Spinal cord (tissue), 10 donors: ENCODE measurements at places on chromosomes 6 and 20.

DNA sequence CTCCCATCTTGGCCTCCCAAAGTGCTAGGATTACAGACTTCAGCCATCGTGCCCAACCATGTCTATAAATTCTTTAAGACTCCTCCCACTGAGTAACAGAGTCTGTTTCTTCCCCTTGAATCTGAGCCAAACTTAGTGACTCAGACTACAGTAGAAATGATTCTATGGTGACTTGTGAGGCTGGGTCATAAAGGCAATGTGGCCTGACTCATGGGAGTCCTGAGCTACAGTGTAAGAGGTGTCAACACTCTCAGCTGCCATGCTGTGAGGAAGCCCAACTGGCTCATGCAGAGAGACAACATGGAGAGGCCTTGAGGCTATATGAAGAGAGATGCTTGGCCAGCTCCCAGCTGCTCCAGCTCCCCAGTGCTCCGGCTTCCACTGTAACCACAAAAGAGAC is 5.2 kb upstream of the NRSN2 start:
- DNase-seq = no peak

- no peak for DNase-seq
These were observed 22.6 kb downstream of the ENTPD6 start for GRCh38 chr20:25218109-25218486.

DNA sequence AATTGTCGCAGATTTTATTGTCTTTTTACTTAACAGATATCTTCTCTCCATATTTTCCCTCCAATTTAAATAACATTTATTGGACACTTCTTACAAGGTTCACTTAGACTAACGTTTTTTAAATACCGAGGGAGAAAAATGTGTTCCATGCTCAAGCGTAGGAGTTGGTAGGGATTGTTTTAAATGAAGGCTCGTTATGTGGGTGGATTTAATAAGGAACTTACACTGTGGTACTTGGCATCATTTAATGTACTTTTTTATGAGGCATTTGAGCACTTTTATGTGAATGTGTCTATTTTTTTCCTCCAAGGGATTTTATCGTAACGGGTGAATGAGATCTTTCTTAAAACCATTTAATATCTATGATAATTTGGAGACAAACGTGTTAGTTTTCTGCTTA is 125.0 kb upstream of the MTHFD1L start:
- DNase-seq = peak; percentile 81

- DNase-seq = peak; percentile 4
These were observed 147.5 kb upstream of the TCF21 start for GRCh38 chr6:133741375-133741861.

DNA sequence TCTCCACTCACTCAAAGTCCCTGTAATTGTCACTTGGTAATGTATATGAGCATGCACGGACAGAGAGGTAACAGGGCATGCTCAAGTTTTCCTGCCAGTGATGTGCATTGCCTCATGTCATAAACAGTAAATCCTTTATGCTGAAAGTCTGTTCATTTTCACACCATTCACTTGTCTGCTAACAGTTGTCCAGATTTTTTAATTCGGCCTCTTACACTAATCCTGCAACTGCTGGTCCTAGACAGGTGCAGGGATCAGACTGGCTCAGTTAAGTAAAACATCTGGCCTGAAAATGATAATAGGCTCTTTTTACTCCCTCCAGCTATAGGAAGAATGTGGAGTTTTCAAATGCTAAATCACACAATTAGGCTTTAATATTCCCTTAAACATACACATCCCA is 185.4 kb upstream of the VGLL2 start:
- DNase-seq = no peak

DNA sequence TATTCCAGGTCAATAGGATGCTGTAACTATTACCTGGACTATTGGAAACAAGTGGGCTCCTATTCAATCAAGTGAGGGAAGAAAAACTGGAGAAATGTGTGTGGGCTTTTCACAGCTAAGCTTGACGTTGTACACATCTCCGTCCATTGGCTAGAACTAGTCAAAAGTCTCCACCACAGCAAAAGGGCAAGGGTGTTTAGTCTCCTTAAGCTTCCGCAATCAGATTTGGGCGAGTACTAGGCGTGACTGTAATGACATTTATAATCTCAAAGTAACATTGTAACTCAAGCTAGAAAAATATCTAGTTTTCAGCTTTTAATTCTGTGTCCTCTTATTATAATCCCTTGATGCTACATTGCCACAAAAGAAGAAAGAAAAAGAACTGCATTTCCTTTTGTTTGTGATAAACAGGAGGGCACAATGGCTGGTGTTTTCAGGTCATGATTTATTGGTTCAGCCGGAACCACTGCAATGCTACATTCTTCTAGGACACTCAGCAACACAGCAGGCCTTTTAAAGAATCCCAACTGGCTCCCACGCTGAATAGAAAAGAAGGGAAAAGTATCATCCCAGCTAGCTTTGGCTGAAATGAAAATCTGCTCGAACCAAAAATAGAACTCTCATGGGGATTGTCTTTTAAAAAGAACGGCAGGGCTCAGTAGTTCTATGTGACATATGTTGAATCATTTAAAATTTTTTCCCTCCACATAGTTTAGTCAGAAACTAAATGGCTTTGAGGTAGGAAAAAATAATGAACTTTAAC is 387.7 kb downstream of the BTBD3 start:
- DNase-seq = peak; percentile 38

GRCh38 chr6:168232989-168233874 is 86.3 kb downstream of the DACT2 start:
- no peak for DNase-seq

- no peak for DNase-seq
These were observed 60.8 kb upstream of the EPB41L1 start for GRCh38 chr20:36093804-36094145.

DNA sequence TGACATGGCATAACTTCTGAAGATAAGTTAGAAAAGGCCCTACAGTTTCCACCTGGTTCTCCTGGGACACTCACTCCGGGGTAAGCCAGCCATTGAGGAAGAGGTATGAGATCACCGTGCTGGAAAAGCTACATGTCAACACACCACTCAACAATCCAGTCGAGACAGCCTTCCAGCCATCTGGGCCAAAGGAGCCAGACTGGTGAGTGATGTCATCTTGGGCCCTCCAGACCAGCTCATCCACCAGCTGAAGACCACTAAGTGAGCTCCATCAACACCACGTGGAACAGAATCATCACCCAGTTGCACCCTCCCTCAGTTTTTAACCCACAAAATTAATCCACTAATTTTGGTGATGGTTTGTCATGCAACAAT is 32.3 kb upstream of the RSPO4 start:
- DNase-seq = no peak

DNA sequence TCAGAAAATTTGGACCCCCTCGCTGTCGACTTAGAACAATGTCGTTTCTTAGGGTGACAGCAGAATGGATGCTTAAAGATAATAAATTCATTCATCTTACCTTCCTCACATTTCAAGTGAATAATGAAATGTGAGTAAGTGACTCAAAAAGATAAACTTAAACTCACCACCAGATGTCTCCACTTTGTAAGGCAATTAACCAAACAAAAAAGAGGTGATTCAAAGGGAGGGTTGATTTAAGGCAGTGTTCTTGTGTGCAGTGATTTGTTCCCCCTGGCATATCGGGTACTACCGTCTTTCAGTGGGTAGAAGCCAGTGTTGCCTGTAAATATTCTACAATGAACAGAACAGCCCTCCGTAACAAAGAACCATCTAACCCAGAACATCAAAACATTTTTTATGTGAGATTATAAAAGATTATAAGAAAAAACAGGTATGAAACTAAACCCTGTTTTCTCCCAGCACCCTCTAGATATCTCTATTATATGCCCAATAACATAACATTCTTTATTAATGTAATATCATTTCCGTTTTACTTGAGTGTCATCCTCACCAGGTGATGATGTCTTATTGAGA is 589.7 kb downstream of the CBLN4 start:
- no peak for DNase-seq

- DNase-seq = no peak
These were observed 119.8 kb downstream of the HUS1B start for GRCh38 chr6:537114-537513.

- DNase-seq = peak; percentile 30
These were observed 138.3 kb upstream of the SNX9 start for GRCh38 chr6:157684620-157685299.

DNA sequence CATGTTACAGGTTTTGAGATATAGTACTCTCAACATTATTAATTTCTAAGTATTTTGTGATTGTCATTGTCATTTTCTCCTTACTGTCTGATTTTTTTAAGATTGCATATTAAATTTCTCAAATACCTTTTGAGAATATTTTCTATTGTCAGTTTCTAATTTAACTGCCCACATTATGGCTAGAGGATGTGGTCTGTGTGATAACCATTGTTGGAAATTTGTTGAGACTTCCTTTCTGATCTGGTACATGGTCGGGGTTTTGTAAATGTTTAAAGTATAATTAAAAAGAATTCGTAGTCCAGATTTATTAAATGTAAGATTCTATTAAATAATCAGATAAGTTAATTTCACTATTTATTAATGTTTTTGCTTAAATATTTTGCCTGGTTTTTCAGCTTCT is 60.1 kb downstream of the SLX4IP start:
- no peak for DNase-seq

GRCh38 chr20:33812908-33813462 is 1.8 kb downstream of the CHMP4B start:
- no peak for DNase-seq

DNA sequence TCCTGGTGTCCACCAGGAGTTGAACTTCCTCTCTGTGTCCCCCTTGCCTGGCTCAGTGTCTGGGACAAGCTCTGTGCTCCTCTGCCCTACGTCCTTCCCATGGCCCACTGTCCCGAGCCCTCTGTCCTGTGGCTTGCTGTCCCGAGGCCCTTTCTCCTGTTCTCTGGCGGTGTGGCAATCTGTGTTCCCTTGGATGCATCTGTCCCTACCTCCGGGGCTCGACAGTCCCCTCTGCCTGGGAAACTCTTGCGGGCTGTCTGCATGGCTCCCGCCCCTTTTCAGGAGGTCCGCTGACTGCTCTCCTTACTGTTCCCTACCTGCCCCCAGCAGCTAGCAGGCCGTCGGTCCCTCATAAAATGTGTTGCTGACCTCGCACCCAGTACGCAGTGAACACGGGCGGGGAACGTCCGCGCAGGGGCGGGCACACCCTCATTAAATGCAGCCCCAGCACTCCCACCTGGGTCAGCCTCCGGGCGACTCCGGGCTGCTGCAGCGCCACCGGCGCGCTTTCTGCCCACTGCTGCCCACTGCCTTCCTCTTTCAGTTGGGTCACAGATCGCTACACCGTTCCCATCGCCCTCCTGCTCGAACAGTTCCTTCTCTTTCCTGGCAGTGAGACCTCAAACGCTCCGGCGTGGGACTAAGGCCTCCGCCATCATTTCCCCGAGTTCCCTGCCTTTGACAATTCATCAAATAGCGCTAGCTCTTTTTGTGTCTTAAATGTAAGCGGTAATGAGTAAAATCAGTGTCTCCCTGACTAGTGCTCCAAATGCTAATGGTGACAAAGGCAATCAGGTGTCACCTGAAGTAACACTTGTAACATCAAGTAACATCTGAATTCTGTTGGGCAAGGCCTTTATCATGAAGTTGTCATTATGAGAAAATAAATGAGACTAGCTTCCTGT is 60.5 kb downstream of the RSPH3 start:
- DNase-seq = no peak

- no peak for DNase-seq
These were observed 39.9 kb downstream of the BMP6 start for GRCh38 chr6:7765575-7766325.

GRCh38 chr6:71290611-71291010 is 2.0 kb downstream of the OGFRL1 start:
- DNase-seq = no peak

DNA sequence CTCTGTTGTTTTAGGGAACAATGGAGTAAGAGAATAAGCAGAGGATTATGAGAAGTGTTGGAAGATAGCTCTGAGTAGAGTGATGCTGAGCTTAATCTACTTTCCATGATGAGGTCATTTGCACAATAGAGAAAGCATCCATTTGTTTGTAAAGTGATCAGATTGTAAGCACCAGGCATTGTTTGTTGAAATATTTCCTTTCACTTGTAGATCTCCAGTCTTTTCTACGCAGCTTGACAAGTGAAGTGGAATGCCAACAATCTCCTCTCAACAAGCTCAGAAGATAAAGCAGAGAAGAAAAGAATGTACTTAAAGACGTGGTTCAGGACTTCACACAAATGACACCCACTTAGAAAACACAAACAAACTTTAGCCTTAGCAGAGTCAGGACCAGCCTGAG is 80.1 kb upstream of the MARCKS start:
- DNase-seq = no peak

DNA sequence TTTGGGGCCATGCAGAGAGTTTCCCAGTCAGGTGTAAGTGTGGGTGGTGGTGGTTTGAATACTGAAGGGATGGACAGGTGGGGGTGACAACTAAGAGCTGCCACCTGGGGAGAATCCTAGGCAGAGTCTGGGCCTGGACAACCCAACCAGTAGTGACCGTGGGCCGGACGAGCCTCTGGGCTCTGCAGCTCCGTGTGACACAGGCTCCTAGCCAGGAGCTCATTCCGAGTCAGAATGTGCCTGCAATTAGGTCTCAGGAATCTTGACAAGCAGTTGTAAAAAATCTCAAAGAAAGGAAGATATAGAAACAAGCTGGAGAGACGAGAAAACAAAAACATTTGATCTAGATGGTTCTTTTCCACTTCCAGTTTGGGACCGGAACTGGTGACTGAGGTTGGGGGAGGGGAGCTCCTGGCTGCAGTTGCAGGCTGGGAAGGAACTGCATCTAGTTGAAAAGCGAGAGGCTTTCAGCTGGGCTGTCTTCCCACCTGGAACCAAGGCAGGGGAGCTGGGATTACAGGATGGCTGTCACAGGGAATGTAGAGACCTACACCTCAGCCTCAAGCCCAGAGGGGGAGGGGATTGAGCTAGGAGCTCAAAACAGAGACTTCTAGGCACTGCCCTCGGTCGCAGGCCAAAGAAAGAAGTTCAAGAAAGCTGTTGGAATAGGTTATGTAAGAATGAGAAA is 156.9 kb downstream of the PAX1 start:
- no peak for DNase-seq

- no peak for DNase-seq
These were observed 157.4 kb upstream of the TNFAIP3 start for GRCh38 chr6:137709424-137710236.

GRCh38 chr6:47206626-47207025 is 103.1 kb downstream of the TNFRSF21 start:
- no peak for DNase-seq

DNA sequence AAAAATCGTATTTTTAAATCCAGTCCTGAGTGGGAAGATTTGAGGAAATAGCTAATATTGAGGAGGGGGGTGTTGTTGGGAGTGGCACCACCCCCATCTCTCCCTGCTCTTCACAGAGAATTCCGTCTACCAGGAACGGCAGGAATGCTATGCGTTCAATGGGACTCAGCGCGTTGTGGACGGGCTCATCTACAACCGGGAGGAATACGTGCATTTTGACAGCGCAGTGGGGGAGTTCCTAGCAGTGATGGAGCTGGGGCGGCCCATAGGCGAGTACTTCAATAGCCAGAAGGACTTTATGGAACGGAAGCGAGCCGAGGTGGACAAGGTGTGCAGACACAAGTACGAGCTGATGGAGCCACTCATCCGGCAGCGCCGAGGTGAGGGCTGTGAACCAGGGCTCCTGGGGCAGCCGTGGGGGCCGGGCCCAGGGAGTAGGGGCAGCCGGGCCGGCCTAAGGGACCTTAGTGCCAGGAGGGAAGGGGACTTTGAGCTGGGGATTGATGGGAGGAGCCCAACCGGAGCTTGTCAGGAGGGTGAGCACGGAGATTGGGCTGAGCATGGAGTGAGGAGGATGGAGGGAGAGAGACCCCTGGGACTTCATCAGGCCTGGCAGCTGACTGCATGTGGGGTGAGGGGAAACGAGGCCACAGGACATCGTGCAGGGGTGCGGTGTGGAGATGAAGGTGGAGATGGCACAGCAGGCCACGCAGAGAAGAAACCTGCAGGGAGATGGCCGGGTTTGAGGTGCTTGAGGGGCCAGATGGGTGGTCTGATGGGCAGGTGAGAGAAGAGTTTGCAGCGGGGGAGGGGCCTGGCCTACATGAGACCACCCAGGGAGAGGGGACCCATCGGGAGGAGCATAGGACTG is 41.3 kb downstream of the HLA-DPB1 start:
- DNase-seq = no peak
